ENCODE measurements at places on chromosomes 1 and 21.

DNA sequence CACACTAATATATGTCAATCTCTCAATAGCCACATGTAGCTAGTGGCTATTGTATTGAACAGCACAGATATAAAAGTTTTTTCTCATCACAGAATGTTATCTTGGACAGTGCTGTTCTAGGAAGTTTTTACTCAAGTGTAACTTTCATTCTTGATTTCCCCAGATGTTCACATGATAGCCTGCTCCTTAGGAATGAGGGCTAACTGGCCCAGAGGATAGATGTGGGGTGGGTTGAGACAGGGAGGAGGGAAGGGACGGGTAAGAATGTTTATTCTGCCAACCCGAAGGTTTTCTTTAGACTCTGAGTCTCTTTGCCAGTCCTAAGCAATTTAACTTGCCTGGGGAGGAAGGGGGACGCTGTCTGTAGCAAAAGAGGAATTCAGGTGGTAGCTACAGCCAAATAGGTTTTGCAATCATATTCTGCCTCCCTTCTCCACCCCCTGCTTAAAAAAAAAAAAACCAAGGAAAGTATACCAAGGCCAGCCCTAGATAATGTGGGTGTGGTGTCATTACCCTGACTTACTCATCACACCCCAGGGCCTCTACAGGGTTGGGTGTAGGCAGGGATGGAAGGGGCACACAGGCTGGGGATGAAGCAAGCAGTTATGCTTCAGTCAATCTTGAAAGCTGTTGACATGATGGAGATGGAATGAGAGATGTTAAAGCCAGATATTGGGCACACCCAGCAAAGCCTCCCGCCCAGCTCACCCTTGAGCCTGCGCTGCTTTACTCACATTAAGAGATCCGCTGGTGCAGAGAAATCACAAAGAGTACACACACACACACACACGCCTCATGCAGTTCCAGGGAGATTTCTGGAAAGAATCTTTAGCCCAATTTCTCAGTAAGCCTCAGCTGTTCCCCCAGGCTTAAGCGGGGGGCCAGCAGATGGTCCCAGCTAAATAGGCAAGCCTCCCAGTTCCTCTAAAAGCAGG is 59.9 kb downstream of the PLXNA2 start:
- DNase-seq, result no peak
- no peaks in the 10 kb centered on the region for H3K36me3 ChIP-seq
- H3K4me3 ChIP-seq, result no peak overlapping the region
- no peaks in the 10 kb centered on the region for H3K4me1 ChIP-seq
- no peaks in the 10 kb centered on the region for H3K27me3 ChIP-seq

GRCh38 chr1:114319418-114319817 is 165.7 kb upstream of the SYT6 start:
- H3K27me3 ChIP-seq, result no peaks in the 10 kb centered on the region
- H3K4me1 ChIP-seq, result no peaks in the 10 kb centered on the region
- no peak overlapping the region for H3K27ac ChIP-seq
- H3K36me3 ChIP-seq, result no peaks in the 10 kb centered on the region
- no peak overlapping the region for H3K4me3 ChIP-seq

GRCh38 chr1:173570370-173571007 is 32.4 kb downstream of the SLC9C2 start:
- no peaks in the 10 kb centered on the region for H3K36me3 ChIP-seq
- H3K27ac ChIP-seq, result no peak overlapping the region
- H3K27me3 ChIP-seq, result no peaks in the 10 kb centered on the region

GRCh38 chr1:113190078-113190477 is 117.1 kb downstream of the LRIG2 start:
- H3K27ac ChIP-seq, result no peak overlapping the region
- no peaks in the 10 kb centered on the region for H3K4me1 ChIP-seq
- no peaks in the 10 kb centered on the region for H3K36me3 ChIP-seq
- H3K27me3 ChIP-seq, result peaks cover 2% of the 10 kb centered on the region
- DNase-seq, result no peak

DNA sequence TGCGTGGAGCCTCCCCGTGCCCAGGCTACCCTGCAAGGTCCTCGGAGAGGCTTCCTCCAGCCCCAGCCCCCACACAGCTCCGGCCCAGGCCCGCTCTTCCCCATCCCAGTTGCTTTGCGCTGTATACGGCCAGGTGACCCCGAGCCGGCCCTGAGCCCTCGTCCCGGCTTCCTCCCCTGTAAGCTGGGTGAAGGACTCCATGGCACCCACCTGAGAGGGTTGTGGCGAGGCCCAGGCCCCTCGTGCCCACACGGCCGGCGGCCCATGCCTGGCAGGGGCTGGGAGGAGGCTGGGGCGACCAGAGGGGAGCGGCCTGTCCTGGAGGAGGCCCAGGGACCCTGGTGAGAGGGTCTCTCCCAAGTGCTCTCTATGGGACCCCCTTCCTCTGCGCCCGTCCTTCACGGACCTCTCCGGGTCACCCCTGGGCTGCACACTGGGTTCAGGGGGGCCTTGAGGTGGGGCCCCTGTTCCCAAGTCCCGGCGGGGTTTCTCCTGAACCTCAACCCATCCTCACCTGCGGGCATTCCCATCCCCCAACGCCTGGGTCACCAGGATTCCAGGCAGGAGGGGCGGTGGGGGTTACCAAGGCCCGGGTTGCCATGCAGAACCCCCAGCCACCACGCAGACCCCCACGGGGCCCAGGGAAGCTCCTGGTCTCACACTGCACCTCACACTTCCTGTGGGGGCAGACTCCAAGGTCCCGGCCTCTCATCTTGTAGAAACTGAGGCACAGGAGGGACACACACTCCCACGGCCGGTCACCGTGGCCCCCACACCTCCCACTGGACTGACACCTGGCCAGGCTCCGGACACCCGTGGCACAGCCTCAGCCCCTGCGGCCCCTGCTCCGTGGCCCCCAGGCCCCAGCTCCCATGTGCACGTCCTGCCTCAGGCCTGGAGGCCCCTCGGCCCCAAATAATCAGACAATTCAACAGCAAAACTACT is 25.2 kb downstream of the COL6A1 start:
- no peaks in the 10 kb centered on the region for H3K4me1 ChIP-seq
- no peak for DNase-seq
- no peaks in the 10 kb centered on the region for H3K36me3 ChIP-seq
- H3K4me3 ChIP-seq, result no peak overlapping the region
- no peak overlapping the region for H3K27ac ChIP-seq

DNA sequence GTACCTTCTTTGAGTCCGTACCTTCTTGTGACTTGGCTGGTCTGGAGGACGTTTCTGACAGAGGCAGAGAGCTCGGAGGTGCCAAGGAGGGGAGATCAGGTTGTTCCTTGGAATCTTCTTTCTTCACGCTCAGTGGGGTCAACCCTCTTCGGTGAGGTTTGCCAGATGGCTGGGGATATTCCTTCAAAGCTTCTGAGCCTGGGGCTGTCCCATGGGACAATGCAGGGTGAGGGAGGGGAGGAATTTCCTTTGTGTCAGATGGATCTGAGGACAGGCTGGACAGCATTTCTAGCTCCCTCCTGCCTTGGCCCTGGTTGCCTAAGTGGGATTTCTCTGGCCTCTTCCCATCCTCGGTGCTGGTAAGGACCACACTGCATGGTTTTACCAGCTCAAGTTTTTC is 95.5 kb upstream of the EDN2 start:
- peaks cover 25% of the 10 kb centered on the region for H3K36me3 ChIP-seq
- no peaks in the 10 kb centered on the region for H3K27me3 ChIP-seq
- H3K27ac ChIP-seq, result no peak overlapping the region
- peaks cover 4% of the 10 kb centered on the region for H3K4me1 ChIP-seq

GRCh38 chr21:33998809-33999208 is 74.6 kb upstream of the MRPS6 start:
- H3K4me1 ChIP-seq, result peaks cover 13% of the 10 kb centered on the region
- no peaks in the 10 kb centered on the region for H3K27me3 ChIP-seq
- H3K4me3 ChIP-seq, result no peak overlapping the region
- no peak for DNase-seq
- H3K27ac ChIP-seq, result no peak overlapping the region
- no peaks in the 10 kb centered on the region for H3K36me3 ChIP-seq

GRCh38 chr1:100250264-100250663 is 630 bp upstream of the DBT start:
- no peak overlapping the region for H3K27ac ChIP-seq
- peaks cover 11% of the 10 kb centered on the region for H3K4me1 ChIP-seq
- H3K4me3 ChIP-seq, result peak overlapping the region; percentile 88
- no peak for DNase-seq
- H3K36me3 ChIP-seq, result no peaks in the 10 kb centered on the region

DNA sequence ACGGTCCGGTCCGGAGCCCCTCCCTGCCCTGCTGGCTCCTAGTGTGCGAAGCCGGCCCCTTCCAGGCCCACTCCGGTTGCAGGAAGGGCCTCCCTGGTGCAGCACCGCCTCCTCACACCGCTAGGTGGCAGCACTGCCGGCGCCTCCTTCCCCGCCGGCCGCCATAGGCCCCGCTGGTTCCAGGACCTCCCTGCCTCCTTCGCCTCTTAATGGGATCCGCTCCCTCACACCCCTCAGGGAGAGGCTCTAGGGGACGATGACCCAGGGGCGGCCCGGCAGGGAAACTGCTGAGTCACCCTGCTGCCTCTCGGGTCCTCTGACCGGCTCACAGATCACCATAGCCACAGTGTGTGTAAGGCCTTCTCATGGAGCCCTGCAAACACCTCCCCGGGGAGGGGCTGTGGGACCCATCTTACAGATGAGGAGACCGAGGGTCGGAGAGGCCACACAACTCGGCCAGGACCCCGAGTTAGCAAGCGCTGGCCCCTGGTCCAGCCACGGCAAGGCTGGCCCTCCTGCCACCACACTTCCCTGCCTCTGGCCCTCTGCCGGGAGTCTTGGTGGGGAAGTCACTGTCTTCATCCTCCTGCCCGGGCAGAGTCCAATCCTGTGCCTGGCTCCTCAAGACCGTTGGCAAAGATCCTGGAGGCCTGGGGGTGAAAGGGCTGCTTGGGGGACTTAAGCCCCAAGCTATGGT is 1.6 kb upstream of the AJAP1 start:
- H3K27me3 ChIP-seq, result peaks cover 35% of the 10 kb centered on the region
- H3K4me3 ChIP-seq, result no peak overlapping the region

- no peaks in the 10 kb centered on the region for H3K4me1 ChIP-seq
- no peak overlapping the region for H3K27ac ChIP-seq
- DNase-seq, result no peak
- no peaks in the 10 kb centered on the region for H3K27me3 ChIP-seq
- no peak overlapping the region for H3K4me3 ChIP-seq
These were observed 350.3 kb downstream of the RWDD3 start for GRCh38 chr1:95584315-95584714.

GRCh38 chr21:29217818-29218291 is 80.9 kb upstream of the BACH1 start:
- no peak overlapping the region for H3K4me3 ChIP-seq
- H3K27me3 ChIP-seq, result no peaks in the 10 kb centered on the region
- no peak overlapping the region for H3K27ac ChIP-seq
- no peak for DNase-seq
- no peaks in the 10 kb centered on the region for H3K4me1 ChIP-seq

- H3K27ac ChIP-seq, result no peak overlapping the region
- peaks cover 22% of the 10 kb centered on the region for H3K36me3 ChIP-seq
- DNase-seq, result no peak
- H3K4me1 ChIP-seq, result peaks cover 4% of the 10 kb centered on the region
These were observed 35.4 kb upstream of the LHX4 start for GRCh38 chr1:180194546-180195207.

GRCh38 chr1:208133355-208133754 is 110.8 kb downstream of the PLXNA2 start:
- H3K4me1 ChIP-seq, result peaks cover 7% of the 10 kb centered on the region
- no peak for DNase-seq
- H3K27ac ChIP-seq, result no peak overlapping the region

DNA sequence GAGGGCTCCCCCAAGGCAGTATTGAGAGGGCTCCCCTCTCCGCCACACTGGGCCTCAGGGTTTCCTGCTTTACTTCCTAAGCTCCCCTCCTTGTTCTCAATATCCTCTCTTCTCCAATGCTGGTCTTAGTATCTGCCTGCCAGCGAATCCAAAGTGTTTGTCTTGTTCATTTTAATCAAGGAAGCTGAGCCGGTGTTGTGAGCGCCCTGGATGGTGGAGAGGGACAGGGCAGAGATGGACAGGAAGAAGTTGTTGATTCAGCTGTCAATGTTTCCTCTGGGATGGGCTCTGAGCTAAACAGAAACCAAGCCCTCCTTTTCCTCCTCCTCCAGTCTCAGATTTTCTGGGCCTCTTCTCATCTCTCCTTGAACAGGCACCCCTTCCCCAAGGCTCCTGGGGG is 5.4 kb downstream of the OLFML3 start:
- no peaks in the 10 kb centered on the region for H3K36me3 ChIP-seq
- no peaks in the 10 kb centered on the region for H3K27me3 ChIP-seq
- H3K4me1 ChIP-seq, result no peaks in the 10 kb centered on the region

DNA sequence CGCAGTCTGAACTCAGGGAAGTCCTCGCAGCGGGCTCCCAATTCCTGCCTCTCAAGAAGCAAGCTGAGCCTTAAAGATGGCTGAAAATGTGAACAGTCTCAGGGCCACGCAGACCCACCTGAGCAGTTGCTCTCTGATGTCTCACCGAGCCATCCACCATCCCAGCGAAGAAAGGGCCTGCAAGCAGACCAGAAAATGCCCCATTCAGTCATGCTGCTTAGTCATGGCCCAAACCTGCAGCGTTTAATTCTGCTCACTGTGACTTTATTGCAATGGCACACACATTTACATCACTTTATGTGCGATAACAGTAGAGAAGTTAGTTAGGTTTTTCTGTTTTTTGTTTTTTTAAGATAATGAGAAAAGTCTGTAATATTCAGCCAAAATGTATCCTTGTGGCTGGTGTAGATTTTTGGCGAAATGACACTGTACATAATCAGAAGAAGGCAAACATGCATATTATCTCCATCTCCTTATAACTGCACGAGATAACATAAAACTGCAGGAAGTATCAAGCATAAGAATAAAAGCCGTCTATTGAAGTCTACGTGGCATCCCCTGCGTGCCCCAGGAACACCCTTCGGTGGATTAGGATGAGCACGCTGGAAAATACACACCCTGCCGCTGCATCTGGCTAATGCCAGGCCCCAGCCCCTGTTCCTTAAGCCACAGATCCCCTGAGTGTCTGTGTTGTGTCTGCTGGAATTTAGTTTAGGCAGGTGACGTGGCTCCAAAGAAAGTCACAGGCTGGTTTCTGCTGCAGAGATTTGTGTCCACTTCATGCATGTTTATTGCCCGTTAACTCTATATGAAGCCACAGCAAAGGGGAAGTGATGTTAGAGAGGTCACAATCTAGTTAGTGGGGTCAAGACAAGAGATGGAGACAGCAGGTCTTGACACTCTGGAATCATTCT is 119.8 kb upstream of the IRF2BP2 start:
- H3K4me3 ChIP-seq, result no peak overlapping the region
- no peaks in the 10 kb centered on the region for H3K27me3 ChIP-seq
- H3K36me3 ChIP-seq, result no peaks in the 10 kb centered on the region
- H3K27ac ChIP-seq, result peak overlapping the region; percentile 16

DNA sequence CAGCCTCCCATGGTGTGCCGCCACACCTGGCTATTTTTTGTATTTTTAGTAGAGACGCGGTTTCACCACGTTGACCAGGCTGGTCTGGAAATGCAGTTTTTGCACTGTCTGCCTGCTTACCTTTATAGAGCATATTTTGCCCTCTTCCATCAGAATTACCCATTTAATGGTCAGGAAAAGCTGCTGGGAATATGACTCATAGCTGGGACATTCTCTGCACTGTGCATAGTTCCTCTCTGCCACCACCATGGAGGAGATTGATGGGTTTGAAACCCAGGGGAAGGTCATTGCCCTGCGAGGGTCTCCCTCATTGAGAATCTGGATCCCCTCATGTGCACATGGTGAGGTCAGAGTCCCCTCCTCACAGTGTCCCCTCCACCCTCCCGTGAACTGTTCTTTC is 32.1 kb downstream of the MX1 start:
- H3K36me3 ChIP-seq, result peaks cover 44% of the 10 kb centered on the region
- H3K27ac ChIP-seq, result no peak overlapping the region
- H3K4me3 ChIP-seq, result no peak overlapping the region
- no peaks in the 10 kb centered on the region for H3K27me3 ChIP-seq
- DNase-seq, result no peak
